ENCODE measurements at places on chromosomes 3 and 15. TPM values are rescaled to one million over a fixed set of nuclear protein-coding genes. Genes with fewer than 3 reads are reported as not detected.

GRCh38 chr15:27705056-27705455, 394.1 kb downstream of the OCA2 start:
- no peak for DNase-seq

DNA sequence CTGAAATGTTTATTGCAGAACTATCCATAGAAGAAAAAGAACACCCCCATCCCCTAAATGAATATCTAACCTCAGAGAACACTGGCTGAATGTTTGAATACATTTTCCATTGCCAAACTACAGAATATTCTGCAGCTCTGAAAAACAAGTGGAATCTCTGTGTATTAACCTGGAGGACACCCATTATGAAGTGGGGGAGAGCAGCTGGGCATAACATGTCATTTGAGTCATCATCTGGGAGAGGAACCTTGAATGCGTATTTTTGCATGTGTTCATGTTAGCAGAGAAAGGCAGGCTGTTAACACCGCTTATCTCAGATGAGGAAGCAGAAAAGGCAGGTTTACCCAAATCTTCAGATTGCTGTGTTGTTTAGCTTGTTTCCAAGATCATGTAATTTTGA, 31.5 kb downstream of the ESYT3 start:
- no peak for DNase-seq

GRCh38 chr3:65953881-65954733, 84.6 kb downstream of the MAGI1 start:
- DNase-seq: no peak

DNA sequence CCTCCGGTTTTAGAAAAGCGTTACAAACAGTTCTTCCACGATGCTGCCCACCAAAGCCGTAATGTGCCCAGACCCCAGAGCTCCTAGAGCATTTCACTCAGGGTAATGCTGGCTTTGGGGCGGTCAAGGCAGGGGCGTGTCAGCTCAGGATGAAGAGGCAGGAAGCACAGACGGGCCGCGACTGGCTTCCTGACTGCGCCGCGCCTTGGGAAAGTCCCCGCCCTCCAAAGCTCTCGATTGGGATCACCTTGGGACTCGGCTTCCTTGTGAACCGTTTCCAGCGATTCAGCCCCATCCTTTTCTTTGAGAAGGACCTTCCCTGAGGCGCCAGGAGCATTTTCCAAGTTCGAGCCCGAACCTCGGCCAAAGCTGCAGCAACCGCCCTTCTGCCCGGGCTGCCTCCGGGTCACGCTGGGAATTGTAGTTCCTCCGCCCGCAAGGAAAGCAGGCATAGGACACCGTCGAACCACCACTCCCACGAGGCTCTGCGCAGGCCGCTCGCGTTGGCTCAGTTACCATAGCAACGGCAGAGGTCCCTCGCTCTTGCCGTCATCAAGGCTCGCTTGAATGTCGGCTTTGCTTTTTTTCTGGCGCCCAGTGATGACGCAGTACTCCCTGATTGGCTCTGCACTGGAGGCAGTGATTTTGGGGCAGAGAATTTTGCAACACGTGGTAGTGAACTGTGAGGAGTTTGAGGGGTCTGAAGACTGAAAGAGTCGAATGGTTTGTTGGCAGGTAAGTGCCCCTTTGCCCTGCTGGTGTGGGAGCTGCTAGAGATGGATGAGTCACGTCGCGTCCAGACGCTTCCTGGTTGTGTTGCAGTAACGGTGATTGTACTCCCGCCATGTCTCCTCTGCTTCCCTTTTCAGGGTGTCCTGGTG, at the start of the genes CCDC191 and QTRT2:
Gene CCDC191 (minus strand): TSS at position 397 of the 881 bp plus-strand sequence. CDS start 60 bp downstream, at position 337.
Gene QTRT2 (plus strand): TSS at position 608 of the 881 bp plus-strand sequence. CDS start 8,521 bp downstream, outside the sequence.
- DNase-seq: peak; percentile 100

GRCh38 chr15:98881526-98882520, 125.8 kb downstream of the PGPEP1L start:
- no peak for DNase-seq

The GLCE gene
- 12.2 TPM for total RNA-seq

Measured in MG63 (cell line).